ENCODE measurements at places on chromosomes 3 and 15.

DNA sequence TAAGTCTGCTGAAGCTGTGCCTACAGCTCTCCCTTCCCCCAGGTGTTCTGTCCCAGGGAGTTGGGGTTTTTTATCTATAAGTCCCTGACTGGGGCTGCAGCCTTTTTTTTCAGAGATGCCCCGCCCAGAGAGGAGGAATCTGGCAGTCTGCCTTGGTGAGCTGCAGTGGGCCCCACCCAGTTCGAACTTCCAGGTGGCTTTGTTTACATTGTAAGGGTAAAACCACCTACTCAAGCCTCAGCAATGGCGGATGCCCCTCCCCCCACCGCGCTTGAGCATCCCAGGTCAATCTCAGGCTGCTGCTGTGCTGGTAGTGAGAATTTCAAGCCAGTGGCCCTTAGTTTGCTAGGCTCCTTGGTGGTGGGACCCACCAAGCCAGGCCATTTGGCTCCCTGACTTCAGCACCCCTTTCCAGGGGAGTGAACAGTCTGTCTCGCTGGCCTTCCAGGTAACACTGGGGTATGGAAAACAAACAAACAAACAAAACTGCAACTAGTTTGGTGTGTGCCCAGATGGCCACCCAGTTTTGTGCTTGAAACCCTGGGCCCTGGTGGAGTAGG, 189.4 kb downstream of the MFSD1 start:
- DNase-seq, result no peak

GRCh38 chr3:54889731-54890130, 38.1 kb downstream of the LRTM1 start:
- no peak for DNase-seq

DNA sequence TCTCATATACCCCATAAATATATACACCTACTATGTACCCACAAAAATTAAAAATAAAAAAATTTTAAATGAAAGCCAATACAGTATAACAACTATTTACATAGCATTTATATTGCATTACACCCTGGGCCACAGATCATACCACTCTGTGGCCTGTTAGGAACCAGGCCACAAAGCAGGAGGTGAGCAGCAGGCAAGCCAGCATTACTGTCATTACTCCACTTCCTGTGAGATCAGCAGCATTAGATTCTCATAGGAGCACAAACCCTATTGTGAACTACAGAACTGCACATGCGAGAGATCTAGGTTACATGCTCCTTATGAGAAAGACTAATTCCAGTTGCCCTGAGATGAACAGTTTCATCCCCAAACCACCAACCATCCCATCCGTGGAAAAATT, 17.4 kb downstream of the FILIP1L start:
- no peak for DNase-seq

- DNase-seq, result no peak
These were observed 23.2 kb downstream of the PLXND1 start for GRCh38 chr3:129583289-129583688.

GRCh38 chr15:95645791-95646338, 684.6 kb upstream of the NR2F2 start:
- DNase-seq, result no peak

- no peak for DNase-seq
These were observed 109.1 kb upstream of the DLG1 start for GRCh38 chr3:197407526-197407925.

- DNase-seq, result no peak
These were observed 141.5 kb downstream of the PLOD2 start for GRCh38 chr3:146019508-146019907.

DNA sequence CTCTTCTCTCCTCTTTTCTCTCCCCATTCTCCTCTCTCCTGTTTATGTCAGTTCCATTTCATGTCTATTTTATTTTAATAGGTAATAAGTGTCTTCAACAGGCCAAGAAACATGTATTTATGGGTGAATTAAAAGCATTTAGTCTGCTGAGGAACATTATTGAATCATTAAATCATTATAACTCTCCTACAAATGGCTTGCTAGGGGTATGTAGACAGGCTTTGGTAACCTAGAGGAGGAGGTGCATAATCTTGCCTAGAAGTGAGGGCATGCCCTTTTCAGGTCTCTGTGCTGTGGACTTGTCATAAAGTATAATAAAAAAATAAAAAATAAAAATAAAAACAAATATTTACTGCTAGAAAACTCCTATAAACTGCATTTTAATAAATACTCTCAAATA, 88.9 kb upstream of the SNTN start:
- DNase-seq, result no peak

DNA sequence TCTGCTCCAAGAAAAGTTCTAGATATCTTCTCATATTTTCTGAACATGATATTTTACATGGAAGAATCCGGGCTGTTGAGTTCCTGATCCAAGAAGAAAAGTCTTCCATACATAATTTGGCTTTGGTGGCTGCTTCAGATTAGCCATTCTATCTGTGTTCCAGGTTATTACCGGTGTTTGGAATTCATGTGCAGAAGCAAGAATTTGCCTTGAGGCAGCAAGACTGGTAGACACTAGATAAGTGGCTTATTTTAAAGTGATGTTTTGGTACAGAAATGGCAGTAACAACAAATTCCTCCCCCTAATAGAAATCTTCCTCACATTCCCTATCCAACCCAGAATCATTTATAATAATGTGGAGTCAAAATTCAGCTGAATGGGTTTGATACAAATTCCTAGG, 29.2 kb downstream of the MITF start:
- no peak for DNase-seq

GRCh38 chr3:194189243-194189791, 53.4 kb downstream of the HES1 start:
- no peak for DNase-seq

- DNase-seq, result no peak
These were observed 93.3 kb upstream of the HACD2 start for GRCh38 chr3:123678108-123678511.

GRCh38 chr15:48765022-48765421, 45.8 kb downstream of the CEP152 start:
- DNase-seq, result no peak

DNA sequence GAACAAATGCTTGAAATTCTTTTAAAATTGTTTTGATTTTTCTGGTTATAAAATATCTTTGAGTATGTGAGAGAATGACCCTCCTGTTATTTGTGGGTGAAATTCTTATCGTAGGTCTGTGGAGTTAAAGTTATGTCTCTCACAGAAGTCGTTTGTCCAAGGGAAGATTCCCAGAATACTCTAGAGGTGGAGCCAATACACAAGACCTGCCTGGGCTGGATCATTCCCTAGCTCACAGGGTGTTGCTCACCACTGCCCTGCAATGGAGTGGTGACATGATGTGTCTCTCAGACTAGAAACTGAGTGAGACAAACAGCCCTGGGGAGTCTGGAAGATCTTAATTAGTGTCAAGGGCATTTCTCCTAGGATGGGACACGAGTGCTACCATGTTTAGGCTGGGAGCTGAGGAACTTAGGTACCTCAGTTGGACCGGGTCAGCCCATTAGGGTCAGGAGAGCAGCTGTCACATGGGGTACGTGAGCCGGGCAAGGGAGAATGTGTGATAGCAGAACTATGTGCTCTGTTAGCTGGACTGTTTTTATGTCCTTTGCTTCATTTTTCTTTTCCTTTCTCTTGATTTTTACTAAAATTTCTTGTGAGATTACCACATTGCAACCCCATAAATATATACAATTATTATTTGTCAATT, 53.6 kb upstream of the MYO5C start:
- no peak for DNase-seq

DNA sequence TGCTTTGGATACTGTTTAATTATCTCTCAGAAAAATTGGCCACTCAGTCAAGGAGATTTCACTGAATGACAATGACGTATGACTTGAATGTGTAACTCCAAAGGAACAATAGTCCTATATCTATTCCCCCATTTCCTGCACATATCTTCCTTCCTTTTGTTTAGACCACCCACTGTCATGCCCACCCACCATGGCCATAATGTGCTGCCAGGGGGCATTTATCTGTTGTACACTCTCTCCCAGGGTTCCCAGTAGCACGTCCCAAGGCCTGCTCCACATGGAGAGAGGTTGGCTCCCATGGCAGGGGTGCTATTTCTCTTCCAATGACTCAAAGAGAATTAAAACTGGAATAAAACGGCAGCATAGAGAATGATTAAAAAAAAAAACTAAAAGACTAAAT, 36.8 kb upstream of the CTNNB1 start:
- DNase-seq, result no peak

GRCh38 chr3:28989646-28990089, 291.2 kb upstream of the RBMS3 start:
- DNase-seq, result no peak

DNA sequence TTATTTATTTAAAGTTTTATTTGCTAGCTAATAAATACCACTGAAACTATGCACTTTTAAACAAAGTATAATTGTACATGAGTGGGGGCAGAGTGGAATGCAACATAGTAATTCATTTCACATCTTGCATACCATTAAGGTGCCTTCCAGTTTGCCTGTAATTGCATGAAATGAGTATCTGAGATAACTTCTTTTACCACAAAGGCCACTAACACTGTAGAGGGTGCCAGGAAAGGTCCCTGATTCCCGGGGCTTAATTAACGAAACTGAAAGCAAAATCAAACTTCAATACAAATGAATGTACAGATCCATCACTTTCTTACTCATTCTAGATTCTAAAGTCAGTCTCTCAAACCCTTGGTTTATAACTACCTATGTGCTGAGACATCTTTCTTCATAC, 2.1 kb downstream of the CD47 start:
- DNase-seq, result no peak

DNA sequence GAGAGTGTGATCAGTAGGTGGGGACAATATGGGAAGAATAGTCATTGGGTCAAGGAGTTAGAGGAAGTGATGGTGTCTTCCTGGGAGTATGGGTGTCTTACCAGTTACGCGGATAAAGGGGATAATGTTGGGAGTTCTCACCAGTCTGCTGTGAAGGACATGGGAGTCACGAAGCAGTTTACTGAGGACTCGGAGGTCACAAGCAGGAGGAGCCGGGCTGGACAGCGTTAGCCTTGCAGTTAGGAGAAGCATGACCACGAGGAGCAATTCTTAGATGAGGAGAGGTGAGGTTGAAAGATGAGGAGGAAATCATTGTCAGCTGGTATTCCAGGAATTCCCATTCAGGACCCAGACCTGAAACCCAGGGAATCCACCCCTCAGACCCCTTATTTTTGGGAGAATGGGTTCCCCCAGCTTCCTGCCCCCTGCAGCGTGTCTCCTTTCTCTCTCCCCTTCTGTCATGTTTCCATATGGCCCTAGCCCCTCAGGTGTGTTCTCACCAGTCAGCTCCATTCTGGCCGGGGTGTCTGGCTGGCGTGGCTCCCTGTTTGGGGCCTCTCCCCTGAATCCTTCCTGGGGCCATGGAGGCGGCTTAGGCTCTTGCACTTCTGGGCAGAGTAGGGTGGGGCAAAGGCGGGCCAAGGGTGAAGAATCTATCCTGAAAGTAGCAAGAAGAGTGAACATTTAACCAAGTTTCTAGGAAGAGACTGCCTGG, 2.1 kb downstream of the THPO start:
- no peak for DNase-seq

Data from activated T-cell treated with anti-CD3 and anti-CD28 coated beads, Interleukin-2, amount 50 U/mL, for 1 hour (primary cell).